ENCODE measurements at places on chromosomes 6 and 20.

DNA sequence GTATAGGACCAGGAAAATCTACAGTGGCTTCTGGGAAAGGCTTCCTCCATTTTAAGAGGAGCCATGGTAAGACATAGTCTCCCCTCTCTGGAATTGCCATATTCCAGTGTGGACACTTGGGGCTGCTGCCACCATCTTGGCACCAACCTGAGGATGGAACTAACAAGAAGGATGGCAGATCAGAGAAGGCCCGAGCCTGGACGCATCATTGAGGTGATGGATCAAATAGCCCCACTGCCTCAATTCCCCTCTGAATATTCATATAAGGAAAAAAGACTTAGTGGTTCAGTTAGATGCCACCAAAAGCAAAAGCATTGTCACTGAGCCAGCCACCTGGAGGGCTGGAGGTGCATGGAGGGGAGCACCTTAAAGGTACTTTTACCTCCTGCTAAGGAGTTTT lies 25.9 kb downstream of the PLAGL2 start:
- no peak for DNase-seq

- DNase-seq = peak; percentile 55
Measured at GRCh38 chr6:145633981-145634627, 101.2 kb downstream of the EPM2A start.

- DNase-seq = no peak
Measured at GRCh38 chr6:14429396-14429795, 311.8 kb downstream of the CD83 start.

DNA sequence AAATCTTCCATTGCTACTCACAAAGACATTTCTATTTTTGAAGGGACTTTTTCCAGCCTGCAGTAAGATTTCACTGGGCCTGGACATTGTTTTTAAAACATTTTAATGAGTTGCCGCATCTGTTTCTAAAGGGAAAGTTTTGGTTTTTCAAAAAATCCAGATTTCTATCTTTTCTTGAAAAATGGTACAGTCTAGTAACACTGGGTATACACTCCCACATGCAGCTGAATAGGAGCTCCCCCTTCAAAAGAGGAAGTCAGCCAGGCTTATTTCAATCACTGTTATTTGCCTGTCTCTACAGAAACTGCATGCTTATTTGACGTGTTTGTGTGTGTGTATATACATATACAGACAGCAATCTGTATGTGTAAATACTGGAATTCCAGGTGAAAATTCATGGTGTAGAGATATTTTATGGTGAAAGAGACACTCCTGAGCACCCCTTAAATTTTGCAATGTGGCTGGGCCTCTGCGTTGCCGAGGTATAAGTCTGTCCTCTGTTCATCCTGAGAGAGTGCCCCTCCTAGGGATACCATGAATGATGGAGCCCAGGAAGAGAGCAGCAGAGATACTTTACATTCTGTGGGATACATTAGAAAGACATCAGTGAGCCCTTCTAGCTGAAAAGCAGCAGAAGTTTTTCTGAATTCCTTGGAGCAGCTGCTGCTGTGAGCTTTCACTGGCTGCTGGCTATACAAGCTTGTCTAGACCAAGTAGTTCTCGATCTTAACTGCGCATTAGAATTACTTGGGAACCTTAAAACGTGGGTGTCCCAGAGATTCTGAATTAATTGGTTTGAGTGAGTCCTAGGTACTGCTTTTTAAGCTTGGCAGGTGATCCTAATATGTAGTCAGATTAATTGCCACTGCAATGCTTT lies 12.0 kb upstream of the ABRACL start:
- DNase-seq = no peak

- no peak for DNase-seq
Measured at GRCh38 chr6:106530026-106530425, 99.3 kb downstream of the RTN4IP1 start.

Data from CD4-positive, alpha-beta T cell treated with Interferon alpha-2 for 1 hour (primary cell).